ENCODE measurements at places on chromosomes 13 and 19. TPM values are rescaled to one million over a fixed set of nuclear protein-coding genes. Genes with fewer than 3 reads are reported as not detected.

ADM5 gene
- 1.4 TPM for total RNA-seq

GJB2 gene
- not detected for total RNA-seq

SLC7A9 gene
- not detected for total RNA-seq

C5AR1 gene
- total RNA-seq: 6.9 TPM

COMP gene
- 6.9 TPM for total RNA-seq

- DNase-seq: no peak
Observed at GRCh38 chr19:2332341-2333026, 4.0 kb downstream of the SPPL2B start.

DNA sequence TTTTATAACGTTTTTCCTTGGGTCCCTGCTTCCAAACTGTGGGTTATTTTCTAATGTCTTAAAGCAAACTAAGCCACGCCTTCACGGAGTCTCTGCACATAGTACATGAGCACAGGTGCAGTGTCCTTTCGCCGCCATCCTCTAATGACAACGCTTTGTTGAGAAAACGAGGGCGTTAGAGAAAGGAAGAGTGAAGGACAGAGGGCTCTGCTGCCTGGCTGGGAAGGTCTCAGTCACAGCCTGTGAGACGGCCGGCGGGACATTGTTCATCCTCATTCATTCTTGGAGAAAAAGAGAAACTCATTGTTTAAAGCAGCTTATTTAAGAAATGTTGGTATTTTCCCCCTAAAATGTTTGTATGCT lies 9.5 kb downstream of the IL17D start:
- DNase-seq: no peak

- DNase-seq: no peak
Observed at GRCh38 chr13:31875134-31875533, 135.8 kb downstream of the RXFP2 start.

DNA sequence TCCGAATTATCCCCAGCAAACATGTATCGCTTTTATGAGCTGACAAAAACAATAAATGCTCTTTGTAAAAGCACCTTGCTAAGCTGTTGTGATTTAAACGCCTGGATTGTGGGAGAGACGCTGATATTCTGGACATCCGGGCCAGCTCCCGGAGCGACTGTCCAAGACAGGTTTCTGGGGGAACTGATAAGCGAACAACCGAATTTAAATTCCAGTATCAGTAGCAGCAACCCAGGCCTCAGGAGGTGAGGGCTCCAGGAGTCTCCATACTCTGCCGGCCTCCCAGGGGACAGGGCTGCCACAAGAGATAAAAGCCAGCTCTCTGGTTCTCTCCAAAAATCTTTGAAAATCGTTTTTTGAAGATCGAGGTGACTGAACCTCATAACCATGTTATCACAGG lies 50.3 kb upstream of the VSTM2B start:
- no peak for DNase-seq

DNA sequence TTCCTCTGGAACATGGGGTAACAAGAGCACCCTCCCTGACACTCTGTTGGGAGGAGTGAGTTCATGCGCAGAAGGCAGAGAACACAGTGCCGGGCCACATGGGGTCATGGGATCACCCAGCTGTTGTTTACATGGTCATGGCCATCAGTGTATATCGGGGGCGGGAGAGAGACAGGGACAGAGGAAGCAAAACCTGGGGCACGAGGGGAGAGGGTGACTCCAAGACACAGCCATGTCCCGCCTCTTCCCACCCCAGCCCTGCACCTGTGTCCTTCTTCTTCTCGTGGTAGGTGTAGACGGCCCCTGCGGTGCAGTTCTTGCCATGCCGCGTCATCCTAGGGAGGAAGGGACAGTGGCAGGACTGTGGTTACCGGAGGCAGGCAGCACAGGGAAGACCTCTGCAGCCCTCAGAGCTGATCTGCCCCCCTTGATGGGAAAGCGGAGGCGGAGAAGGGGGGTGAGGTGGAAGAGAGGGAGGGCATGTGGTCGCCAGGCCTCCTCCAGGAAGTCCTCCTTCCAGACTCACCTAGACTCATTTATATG lies 19.9 kb downstream of the NOSIP start:
- DNase-seq: no peak

DNA sequence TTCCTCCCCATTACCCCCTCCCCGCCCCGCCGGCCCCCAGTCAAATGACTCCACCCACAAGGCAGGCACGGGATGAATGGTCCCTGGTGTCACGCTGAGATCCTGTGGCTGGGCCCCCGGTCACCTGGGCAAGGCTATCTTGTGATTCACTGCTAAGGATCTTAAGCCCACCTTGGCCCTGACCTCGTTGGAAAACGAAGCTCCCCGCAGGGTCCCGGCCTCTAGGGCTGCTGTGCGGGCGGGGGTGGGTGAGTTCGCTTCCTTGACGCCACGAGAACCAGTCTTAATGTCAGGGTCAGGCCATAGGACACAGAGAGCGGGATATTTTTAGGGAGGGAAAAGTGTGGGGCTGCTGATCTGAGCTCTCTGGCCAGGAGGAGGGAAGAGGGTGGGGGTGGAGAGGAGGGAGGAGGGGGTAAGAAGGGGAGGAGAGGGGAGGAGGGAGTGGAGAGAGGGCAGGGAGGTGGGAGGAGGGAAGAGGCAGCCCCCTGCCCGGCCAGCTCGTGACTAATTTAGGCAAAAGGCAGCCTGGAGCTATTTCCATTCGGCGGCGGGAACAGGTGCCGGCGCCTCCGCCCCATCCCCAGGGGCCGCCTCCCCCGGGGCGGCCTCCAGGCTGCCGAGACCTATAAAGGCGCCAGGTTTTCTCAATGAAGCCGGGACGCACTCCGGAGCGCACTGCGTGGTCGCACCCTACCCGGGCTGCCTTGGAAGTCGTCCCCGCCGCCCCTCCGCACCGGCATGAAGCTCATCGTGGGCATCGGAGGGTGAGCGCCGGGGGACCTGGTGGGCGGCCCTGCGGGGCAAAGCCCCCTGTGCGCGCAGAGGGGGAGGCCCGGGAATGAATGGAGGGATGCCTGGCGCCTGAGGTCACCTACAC lies at the start of gene NMRK2:
Gene NMRK2, plus strand, starts transcription at position 139 of the 880 bp plus-strand sequence. Its CDS starts 603 bp downstream, at position 742.
- DNase-seq: no peak

GRCh38 chr13:106373304-106373988 lies 162.0 kb downstream of the EFNB2 start:
- DNase-seq: no peak

DNA sequence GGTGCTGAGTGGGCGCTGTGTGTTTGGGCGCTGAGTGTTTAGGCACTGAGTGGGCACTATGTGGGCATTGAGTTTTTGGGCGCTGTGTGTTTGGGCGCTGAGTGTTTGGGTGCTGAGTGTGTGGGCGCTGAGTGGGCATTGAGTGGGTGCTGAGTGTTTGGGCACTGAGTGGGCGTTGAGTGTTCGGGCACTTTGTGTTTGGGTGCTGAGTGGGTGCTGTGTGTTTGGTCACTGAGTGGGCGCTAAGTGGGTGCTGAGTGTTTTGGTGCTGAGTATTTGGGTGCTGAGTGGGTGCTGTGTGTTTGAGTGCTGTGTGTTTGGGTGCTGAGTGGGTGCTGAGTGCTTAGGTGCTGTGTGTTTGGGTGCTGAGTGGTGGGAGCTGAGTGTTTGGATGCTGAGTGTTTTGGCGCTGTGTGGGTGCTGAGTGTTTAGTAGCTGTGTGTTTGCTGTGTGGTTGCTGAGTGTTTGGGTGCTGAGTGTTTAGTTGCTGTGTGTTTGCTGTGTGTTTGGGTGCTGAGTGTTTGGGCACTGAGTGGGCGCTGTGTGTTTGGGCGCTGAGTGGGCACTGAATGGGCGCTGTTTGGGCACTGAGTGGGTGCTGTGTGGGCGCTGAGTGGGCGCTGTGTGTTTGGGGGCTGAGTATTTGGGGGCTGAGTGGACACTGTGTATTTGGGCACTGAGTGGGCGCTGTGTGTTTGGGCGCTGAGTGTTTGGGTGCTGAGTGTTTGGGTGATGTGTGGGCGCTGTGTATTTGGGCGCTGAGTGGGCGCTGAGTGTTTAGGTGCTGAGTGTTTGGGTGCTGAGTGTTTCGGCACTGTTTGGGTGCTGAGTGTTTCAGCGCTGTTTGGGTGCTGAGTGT lies 47.2 kb upstream of the F7 start:
- peak; percentile 44 for DNase-seq

DNA sequence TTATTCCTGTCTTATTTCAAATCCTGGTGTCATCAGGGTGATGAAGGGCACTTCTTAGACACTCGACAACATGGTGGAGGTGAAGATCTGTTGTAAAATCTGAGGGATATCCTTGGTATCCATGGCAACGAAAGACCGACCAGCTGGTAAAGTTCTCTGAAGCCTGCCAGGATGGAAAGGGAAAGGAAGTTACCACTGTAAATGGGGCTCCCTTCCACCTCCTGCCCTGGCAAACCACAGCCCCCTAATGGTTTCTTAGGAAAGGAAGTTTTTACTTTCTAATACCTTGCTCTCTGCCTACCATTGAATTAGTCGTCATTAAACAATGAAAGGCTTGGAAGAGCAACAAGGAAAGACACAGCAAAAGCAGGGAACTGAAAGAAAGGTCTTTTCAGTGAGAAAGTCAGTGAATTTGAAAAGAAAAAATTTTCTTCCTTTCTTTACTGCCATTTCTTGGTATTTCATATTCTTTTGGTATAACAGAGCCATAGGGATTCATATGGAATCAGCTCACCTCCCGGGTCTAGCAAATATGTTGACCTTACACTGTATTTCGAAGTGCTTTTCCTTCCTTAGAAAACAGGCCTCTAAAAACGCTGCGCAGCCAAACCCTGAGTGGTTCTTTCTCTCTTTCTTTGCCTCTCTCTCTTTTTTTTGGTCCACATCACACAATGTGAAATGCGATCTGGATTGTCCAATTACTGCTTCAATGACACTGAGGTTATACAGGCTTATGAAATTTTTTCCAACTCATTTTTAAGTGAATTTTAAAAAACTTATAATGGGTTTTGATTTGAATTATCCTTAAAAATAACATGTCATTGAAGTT lies 111.0 kb downstream of the RGCC start:
- DNase-seq: no peak

DNA sequence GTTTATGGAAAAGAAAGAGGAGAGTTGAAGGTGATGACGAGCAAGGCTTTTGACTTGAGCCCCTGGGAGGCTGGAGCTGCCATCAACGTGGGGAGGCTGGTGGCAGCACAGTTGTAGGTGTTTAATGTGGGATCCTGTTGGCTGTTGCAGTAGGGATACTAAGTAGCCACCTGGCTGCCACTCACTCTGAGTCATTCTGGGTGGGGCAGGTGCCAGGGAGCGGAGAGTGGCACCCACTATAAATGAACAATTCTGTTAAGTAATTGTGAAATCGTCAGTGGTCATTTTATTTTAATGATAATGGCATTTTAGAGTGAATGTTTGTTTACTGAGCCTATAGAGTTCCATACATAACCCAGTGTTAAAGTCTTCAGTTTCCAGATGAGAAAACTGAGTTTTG lies 9.8 kb downstream of the ZNF317 start:
- no peak for DNase-seq

GRCh38 chr13:44622708-44623107 lies 46.6 kb upstream of the TSC22D1 start:
- DNase-seq: no peak

- DNase-seq: no peak
Observed at GRCh38 chr19:46744005-46744691, 1.7 kb upstream of the FKRP start.

DNA sequence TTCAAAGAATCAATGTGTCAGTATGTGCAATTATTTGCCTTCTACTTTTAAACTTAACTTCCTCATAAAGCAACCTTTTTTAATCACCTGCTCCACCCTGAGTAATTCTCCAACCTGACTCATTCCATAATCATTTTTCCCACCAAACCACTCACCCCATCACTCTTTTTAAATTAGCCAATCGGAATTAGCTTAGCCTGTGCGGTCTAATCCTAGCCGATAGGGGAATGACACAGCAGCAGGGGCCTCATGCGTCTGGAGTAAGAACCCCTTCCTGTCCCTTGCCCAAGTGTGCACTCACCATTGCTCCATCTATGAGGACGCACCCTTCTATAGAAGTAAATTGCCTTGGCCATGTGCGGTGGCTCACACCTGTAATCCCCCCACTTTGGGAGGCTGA lies 27.4 kb upstream of the ZNF83 start:
- no peak for DNase-seq

GRCh38 chr13:24097064-24097463 lies 63.5 kb upstream of the SPATA13 start:
- no peak for DNase-seq

- no peak for DNase-seq
Observed at GRCh38 chr13:89315287-89315686, 1644.1 kb downstream of the SLITRK5 start.

GRCh38 chr13:67509018-67509417 lies 278.9 kb upstream of the PCDH9 start:
- no peak for DNase-seq

GRCh38 chr13:85508683-85509329 lies 290.4 kb downstream of the SLITRK6 start:
- DNase-seq: no peak

DNA sequence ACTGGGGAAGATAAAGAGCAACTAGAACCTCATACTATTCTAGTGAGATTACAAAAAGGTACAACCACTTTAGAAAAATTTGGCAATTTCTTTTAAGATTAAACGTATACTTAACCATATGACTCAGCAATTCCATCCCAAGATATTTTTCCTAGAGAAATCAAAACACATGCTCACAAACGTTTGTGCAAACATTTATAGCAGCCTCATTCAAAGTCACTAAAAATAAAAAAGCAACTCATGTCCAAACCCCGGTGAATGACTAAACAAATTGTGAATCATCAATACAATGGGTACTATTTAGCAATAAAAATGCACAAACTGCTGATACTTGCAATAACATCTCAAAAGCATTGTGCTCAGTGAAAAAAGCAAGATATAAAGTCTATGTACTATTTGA lies 121.5 kb downstream of the FRY start:
- DNase-seq: no peak

DNA sequence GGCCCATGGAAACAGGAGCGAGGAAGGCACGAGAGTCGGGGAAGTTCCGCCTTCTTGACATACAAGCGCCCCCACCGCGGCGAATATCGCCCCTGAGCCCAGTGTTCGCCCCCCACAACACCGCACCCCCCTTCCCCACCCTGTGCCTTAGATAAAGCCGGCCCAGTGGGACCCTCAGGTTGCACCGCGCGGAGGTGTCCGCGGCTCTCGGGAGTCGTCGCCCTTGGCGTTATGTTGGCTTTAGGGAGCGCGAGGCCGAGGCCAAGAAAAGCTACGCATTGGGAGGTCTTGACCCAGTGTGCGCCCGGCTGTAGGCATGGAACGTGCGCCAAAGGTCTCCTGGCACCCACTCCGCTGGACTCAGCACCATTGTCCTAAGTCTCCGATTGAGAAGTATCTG lies 603 bp upstream of the ZNF132 start:
- DNase-seq: no peak
